ENCODE measurements at places on chromosomes 2 and 18.

DNA sequence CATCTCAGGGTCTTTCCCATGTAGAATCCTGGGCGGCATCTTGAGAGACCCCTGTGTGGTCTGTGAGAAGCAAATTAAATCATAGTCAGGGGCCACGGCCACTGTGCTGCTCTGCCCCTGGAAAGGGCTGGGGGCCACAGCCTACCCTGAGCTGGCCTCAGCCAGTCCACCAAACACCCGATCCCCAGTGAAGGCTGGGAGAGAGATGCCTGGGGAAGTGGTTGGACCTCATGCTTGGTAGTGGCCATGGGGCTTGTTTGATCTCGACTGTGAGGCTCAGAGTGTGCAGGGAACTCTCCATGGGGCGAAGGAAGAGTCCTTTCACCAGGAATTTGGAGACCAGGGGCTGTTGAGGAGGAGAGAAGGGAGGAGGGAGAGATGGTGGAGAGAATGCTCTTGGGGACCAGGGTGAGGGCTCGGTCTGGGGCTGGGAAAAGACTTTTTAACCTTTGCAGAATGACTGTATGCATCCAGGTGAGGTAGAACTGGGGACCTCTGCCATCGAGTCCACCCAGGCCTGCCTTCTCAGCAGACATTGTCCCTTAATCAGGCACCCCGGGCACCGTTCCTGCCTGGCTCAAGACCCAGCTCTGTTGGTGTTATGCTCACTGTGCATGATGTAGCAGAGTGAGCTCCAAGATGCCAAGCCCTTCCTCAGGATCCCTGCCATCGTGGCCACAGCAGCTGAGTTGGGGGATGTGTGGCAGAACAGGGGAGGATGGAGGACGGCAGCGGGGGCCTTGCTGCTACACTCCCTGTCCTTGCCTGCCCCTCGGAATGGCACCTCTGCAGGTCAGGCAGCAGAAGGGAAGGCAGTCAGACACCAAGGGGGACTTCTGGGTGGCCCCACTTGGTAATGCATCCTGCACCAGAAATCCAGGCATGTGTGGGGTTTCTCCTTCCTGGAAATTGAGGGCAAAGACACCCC lies 249.9 kb downstream of the DYSF start:
- no peak for DNase-seq

GRCh38 chr2:147006736-147007141 lies 838.1 kb upstream of the ACVR2A start:
- DNase-seq: no peak

GRCh38 chr2:212328712-212329496 lies 209.7 kb downstream of the ERBB4 start:
- no peak for DNase-seq

GRCh38 chr2:74741629-74742028 lies 87.6 kb downstream of the SEMA4F start:
- no peak for DNase-seq

- DNase-seq: no peak
These were observed 425.5 kb downstream of the TSN start for GRCh38 chr2:122180972-122181371.

DNA sequence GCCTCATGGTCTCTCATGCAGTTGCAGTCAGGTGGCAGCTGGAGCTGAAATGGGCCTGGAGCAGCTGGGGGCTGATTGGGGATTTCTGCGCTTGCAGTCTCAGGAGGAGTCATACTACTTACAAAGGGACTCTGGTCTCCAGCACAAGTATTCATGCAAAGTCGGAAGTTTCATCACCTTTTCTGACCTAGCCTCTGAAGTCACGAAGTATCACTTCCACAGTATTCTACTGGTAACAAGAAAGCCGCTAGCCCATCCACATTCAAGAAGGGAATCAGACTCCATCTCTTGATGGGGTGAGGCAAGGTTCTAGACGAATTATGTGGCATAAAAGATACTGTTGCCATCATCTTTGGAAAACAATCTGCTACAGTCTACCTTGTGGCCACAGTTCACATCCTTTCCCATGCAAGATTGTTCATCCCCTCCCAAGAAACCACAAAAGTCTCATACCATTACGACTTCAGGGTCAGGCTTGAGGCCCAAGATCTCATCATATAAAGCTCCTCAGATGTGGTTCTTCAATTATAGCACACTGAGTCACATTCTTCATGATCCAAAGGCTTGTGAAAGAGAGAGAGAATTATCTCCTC lies 95.3 kb downstream of the SMC6 start:
- DNase-seq: no peak
